ENCODE measurements at places on chromosomes 13 and 19.

DNA sequence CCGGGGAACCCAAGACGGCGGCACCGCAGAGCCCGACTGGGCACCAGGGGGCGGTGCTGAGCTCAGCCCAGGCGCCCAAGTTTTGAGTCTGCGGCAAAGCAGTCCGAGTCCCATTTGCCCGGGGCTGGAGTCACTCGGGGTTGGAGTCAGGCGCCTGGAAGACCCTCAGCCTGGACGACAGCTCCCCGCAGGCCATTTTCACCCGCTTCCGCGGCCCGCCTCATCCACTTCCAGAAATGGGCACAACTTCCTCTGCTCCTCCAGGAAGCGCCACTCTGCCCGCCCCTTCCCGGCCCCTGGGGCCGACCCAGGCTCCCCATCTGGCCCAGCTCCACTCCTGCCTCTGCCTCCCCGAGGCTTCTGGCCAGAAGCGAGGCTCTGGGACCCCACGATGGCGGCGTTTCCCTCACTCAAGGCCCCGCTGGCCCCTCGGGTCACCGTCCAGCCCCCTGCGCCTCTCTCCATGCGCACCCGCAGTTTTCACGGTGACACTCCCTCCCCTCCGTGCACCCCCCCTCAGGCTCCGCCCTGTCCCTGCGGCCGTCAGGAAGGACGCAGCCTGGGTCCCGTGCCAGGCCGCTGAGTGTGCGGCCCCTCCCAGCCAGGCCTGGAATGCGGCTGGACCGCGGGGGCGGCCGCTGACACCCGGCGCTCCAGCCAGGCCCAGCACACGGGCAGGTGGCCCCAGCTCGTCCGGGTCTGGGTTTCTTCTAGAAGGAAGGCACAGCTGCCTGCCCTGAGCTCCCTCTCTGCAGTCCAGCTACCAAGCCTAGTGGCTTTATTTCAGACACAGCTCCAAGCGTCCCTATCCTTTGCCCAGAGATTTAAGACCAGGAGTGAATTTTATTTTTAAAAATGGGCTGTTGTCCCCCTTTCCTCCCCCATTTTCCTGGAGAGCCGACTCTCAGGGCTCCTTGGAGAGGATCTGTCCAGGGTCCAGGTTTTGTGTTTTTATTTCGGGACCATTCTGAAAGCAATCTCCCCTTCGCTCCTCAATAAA is 4.7 kb downstream of the SERTAD1 start:
- peak; percentile 18 for DNase-seq

GRCh38 chr13:99980824-99981734 is 505 bp upstream of the ZIC2 start:
- peak; percentile 72 for DNase-seq

DNA sequence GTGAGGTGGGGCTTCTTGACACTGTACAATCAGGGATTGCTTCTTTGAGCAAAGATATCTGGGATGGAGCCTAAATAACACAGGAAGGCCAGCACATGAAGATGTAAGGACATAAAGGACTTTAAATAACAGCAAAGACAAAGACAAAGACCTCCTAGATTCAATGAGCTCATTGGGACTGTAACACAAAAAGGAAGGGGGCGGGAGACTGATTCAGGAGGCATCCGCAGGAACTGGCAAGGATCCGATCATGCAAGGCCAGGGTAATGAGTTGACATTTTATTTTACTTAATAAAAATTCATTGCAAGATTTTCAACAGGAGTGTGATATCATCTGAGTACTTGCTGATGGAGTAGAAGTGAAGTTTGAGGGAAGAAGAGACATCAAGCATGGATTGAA is 121.5 kb downstream of the LHFPL6 start:
- no peak for DNase-seq

DNA sequence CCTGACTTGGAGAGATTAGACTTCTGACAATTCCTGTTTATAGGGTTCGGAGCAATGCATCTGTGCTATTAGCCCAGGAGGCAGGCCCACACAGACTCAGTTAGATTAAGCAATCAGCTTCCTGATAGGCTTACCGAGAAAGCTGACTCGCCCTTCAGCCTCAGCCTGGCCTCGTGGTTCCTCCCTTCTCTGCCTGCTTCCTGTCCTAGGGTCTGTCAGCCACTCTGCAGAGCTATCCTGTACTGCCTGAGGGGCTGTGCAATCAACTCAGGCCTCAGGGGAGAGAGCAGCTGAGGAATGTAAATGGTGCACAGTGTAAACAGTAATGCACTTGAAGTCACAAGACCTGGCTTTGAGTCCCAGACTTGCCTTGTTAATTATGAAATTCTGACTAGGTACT is 30.7 kb downstream of the HTR2A start:
- no peak for DNase-seq

GRCh38 chr13:106243011-106243565 is 292.4 kb downstream of the EFNB2 start:
- no peak for DNase-seq

DNA sequence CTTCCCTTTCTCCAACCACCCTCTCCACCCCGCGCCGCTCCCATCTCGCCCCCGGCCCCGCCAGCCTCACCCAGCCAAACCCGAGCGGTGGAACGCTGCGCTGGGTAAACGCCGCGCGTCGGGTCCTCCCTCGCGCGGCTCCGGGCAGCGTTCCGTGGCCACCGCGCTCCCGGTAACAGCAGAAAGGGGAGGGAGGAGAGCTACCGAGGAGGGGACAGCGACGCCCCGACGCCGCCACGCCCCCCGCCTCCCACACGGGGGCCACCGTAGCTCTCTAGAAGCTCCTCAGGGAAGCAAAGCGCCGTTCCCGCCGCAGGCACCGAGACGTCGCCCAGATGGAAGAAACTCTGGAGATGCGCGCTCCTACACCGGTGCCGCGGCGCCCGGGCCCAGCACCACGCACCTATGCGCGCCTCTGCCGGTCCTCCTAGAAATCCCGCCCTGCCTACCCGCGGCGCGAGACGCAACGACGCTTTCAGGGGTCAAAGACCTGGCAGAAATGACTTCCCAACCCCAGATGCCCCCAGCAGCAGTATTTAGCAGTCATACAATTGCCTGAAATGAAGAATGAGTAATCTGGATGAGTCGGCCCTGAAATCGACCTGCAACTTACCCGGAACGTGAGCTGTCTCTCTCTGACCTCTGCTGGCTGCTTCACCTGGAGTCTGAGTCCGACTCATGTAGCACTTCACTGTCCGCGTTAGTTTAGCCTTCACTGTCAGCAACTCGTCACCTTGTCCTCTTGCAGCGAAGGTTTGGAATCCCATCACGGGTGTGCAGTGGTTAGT is at the start of gene RUBCNL:
TSS of gene RUBCNL (minus strand) at position 189 of the 788 bp plus-strand sequence. CDS start 14,777 bp downstream, outside the sequence.
- no peak for DNase-seq

GRCh38 chr13:38045278-38046048 is 175.9 kb upstream of the TRPC4 start:
- no peak for DNase-seq

DNA sequence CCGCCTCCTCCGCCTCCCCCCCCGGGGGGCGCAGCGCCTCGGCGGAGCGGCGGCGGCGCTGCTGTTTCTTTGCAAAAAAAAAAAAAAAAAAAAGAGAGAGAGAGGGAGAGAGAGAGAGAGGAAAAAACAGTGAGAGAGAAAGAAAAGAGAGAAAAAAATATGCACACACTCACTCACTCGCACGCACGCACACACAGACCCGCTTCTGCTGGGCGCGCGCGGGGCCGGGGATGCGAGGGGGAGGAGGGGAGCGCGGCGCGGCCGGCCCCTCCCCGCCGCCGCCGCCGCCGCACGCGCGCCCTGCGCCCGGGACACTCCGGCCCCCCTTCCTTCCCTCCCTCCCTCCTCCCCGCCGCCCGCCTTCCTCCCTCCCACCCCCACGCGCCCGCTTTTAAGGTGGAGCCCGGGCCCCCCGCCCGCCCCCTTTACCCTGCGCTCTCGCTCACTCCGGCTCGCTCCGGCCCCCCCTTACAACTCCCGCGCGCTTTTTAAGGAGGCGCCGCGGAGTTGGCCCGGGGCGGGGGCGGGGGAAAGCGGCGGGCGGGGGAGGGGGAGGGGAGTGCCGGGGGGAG is at the start of gene SAMD1:
TSS of gene SAMD1 (minus strand) at position 243 of the 572 bp plus-strand sequence.
- no peak for DNase-seq

DNA sequence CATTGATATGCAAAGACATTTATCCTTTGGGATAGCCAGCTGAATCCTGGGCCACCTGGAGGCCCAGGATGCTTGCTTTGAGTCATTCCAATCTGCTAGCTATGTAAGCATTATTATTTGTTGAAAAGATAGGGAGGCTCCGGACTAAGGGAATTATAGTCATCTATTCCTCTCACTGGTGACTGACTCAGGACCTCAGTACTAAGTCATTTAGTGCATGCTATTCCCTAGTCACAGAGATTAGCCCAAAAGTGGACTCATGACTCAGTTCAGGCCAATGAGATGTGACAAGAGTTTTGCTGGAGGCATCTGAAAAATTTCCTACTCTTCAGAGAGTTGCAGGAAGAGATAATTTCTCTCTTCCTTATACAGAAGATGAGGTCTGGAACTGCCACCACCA is 67.9 kb upstream of the ITM2B start:
- no peak for DNase-seq

DNA sequence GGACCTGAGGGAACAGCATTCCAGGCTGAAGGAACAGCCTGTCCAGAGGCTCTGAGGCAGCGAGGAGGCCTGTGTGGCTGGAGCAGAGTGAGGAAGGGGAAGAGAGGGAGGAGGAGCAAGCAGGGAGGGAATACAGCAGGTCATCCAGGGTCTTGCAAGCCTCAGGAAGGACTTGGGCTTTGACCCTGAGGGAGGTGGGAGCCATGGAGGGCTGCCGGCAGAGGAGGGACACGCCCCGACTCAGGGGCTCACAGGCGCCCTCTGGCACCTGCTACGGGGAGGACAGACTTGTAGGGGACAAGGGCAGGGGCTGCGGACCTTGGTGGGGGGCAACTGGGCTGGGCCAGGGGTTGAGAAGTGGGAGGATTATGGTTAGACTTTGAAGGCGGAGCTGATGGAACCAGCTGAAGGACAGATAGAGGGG is 4.7 kb downstream of the TINCR start:
- DNase-seq = no peak

Data from NCI-H187 treated with DMSO at 0.1 percent for 48 hours (cell line).